Activated CD4-positive, alpha-beta T cell treated with anti-CD3 and anti-CD28 coated beads, Interleukin-2, amount 50 U/mL, for 16 hours (primary cell): ENCODE measurements at places on chromosomes 4 and X.

GRCh38 chrX:45584717-45585116 is 384.0 kb upstream of the DIPK2B start:
- no peak for DNase-seq

DNA sequence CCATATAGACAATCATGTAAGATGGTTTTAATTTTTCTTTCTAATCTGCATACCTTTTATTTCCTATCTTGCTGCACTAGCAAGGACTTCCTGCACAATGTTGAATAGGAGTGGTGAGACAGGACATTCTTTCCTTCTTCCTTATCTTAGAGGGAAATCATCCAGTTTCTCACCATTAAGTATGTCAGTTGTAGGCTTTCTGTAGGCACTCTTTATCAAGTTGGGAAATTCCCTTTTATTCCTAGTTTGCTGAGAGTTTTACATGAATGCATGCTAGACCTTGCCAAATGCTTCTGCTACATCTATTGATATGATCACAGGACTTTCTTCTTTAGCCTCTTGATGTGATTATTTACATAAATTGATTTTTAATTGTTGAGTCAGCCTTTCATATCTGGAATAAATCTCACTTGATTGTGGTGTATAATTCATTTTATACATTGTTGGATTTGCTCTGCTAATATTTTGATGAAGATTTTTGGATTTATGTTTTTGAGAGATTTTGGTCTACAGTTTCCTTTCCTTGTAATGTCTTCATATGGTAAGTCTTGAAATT is 23.8 kb downstream of the RNF175 start:
- DNase-seq = no peak

GRCh38 chr4:70709611-70710205 is 12.1 kb upstream of the RUFY3 start:
- DNase-seq = no peak

DNA sequence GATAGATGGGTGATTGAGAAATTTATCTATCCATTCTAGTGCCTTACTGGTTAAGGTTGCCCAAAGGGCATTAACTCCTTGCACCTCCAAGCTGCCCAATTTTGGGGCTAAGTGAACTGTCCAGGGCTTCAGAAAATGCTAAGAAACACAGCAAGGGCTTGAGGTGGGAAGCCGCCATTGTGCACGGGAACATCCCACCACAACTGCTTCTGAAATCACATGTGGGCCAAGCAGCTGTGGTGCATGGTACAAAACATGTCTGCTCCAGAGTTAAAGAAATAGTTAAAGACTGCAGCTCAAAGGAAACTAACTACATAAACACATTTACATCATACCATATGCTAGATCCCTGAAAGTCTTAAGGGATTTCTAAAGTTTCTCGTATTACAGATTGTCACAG is 144.3 kb upstream of the NDST3 start:
- DNase-seq = no peak

GRCh38 chr4:118226311-118227010 is 126.3 kb downstream of the PRSS12 start:
- DNase-seq = no peak

DNA sequence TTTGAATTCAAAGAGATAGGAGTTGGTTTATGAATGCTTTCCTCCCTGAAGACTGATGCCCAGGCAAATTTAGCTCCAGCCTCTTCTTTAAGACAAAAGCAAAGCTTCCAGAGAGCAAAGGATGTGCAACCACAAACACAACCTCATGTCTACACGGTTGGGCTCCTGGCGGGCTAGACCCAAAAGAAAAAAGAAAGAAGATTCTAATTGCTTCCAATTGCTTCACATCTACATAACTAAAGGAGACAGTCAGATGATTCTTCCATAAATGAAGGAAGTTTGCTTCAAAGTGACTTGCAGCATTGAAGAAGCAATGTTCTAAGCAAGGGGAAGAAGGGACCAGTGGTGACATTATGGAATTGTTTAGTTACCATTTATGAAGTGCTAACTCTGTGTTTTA is 1603.0 kb upstream of the TENM3 start:
- no peak for DNase-seq

DNA sequence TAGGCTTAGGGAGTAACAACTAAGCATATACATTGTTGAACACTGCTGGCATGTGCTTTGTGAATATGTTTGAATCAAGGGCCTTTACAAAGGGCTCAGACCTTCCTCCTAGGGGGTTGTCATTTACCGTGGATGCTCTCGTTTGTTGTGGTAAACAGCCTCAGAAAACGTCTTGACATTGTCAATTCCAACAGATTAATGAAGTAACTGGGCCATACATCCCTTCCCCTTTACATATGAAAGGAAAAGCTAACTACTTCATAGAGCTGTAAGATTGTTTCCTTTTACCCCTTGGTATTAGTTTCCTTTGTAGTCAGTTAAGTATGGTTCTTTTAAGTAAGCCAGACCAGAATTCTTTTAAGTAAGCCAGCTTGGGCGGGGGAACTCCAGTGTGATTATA is 42.9 kb downstream of the FAT4 start:
- no peak for DNase-seq
